ENCODE measurements at places on chromosomes 3 and 15.
A peak's percentile ranks its signal among the peaks of the same experiment; 100 is the strongest.

DNA sequence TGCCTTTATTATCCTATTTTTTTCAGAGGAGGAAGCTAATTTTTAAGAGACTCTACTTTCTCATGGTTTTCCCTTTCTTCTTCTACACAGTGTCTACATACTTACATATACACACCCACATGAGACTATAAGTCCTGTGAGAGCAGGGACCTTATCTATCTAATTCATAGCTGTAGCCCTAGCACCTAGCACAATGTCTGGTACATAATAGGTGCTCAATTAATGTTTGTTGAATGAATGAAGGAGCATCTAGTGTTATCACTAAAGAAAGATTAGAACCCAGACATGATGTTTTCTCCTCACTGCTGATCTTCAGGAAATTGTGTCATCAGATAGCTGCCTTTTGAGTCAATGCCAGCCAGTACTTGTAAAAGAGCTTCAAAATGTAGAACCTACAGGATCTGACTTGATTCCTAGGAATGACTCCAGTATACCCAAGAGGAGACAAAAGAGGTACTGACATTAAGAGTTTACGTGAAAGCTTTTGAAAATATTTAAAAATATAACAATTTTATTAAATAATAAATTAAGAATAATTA lies 2.5 kb downstream of the SCG5 start:
- DNase-seq = no peak

- peak; percentile 25 for DNase-seq
These were observed 239.7 kb downstream of the SUCLG2 start for GRCh38 chr3:67414740-67415139.

DNA sequence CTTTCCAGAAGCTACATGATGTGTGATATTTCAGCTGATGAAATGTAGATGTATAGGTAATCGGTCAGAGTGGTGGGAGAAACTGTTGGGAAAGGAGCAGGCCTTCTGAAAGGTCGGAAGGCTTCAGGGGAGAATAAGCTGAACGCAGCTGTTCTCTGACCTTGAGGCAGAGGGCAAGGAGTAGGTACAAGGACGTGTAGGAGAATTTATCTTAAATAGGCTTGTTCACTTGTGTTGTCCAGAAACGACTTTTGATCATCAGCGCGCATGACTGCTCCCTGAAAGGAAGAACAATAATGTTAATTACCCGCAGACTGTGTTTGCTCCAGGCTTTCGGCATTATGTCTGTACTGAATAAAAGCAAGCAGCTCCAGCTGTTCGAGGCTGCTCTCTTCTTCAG lies 39.6 kb downstream of the GPR160 start:
- no peak for DNase-seq

- no peak for DNase-seq
These were observed 26.4 kb downstream of the ANP32A start for GRCh38 chr15:68794307-68794706.

GRCh38 chr15:52369455-52369854 lies 73.9 kb upstream of the MYO5C start:
- DNase-seq = no peak

GRCh38 chr3:134066651-134067530 lies 37.2 kb upstream of the SLCO2A1 start:
- DNase-seq = no peak

GRCh38 chr3:65210026-65210814 lies 522.4 kb upstream of the ADAMTS9 start:
- no peak for DNase-seq

- no peak for DNase-seq
These were observed 280.7 kb downstream of the MFSD1 start for GRCh38 chr3:159082519-159082918.

DNA sequence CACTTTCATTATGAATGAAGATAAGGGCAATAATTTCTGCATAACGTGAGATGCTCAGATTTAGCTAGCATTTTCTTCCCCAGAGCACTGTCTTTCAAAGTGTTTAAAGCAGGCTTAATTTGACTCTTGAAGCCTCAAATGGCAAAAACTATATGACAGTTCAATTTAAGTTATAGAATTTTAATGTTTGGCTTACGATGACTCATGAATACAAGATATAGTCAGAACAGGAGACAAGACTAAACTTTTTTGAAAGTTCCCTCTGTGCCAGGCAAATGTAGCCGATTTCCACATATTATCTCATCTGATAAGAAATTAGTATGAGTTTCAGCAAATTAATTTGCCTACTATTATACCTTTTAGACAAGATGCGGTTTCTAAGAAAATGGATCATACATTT lies 19.6 kb downstream of the ABI3BP start:
- no peak for DNase-seq

DNA sequence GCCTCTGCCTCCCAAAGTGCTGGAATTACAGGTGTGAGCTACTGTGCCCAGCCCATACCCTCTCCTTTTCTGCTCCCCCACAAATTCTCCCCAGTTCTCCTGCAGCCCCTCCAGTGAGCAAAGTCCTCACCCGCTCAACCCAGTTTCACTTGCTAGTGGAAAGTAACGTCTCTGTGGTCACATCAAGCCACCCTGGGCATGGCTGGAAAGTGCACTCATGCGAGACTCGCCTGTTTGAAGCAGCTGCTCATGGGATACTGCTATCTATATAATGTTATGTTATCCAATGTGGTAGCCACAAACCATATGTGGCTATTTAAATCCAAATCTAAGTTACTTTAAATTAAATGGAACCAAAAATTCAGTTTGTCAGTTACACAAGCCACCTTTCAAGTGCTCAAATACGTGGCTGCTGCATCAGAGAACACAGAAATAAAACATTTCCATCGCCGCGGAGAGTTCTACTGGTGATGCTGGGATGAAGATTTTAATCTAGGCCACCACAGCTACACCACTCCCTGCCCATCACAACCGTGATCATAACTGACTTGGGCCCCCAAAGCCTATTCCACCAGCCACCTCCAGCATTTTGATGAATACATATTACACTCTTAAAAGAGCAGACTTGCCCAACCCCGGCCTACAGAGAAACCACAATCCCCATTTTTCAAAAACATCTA lies 119.4 kb downstream of the LIPC start:
- no peak for DNase-seq

DNA sequence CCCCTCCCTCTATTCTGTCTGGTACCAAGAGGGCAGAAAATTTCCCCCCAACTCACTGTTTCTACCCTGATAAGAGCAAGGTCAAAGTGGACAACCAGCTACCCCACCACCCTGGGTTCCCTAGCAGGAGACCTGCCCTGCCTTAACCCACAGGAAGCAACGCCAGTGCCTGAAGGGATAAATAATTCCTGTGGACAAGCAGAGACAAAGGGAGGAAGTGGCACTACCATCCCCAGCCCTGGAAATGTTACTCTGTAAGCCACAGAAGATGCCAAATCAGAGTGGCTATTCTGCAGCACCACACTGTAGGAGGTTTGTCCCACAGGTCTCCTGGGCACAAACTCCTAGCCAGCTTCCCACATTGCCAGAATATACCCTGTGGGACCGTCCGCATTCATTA lies 80.1 kb downstream of the DNAH12 start:
- no peak for DNase-seq

Measured in right lung (tissue), 10 donors.